Muscle of leg (tissue), 16 donors: ENCODE measurements at places on chromosomes 2 and 18. TPM values are rescaled to one million over a fixed set of nuclear protein-coding genes. Genes with fewer than 3 reads are reported as not detected.

Gene SERPINB10
- total RNA-seq, result 0.04 TPM

Gene FLACC1
- 2.3 TPM for total RNA-seq

Gene RUFY4
- 0.27 TPM for total RNA-seq

Gene MFSD2B
- 0.18 TPM for total RNA-seq

Gene DYNC2LI1
- 22.3 TPM for total RNA-seq

Gene REG3G
- total RNA-seq, result not detected

Gene ANKRD30BL
- total RNA-seq, result 0.22 TPM

- H3K27me3 ChIP-seq, result no peaks in the 10 kb centered on the region
- no peak overlapping the region for H3K4me3 ChIP-seq
- H3K27ac ChIP-seq, result no peak overlapping the region
- no peaks in the 10 kb centered on the region for H3K4me1 ChIP-seq
Measured at GRCh38 chr2:20706786-20707185, 39.8 kb downstream of the GDF7 start.

- H3K4me1 ChIP-seq, result peaks cover 6% of the 10 kb centered on the region
- H3K36me3 ChIP-seq, result no peaks in the 10 kb centered on the region
- no peak for DNase-seq
- no peak overlapping the region for H3K4me3 ChIP-seq
Measured at GRCh38 chr18:32425466-32425865, 45.2 kb downstream of the GAREM1 start.

DNA sequence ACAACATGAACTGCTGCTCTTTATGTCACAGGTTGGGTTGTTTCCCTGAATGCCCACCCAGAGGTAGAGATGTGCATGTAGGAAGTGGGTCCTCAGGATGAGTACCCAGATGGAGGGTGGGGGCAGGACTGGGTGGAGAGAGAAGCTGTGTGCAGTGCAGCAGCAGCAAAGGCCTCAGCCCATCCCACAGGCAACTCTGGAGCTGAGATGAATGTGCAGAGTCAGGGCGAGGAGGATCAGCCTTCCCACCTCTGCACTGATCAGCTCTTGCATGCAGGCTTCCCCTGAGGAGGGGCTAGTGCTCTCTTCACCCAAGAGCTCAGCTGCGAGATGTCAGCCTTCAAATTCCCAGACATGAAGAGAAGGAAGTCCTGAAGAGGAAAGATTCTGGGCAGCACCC, 326.2 kb upstream of the RAB6C start:
- no peak overlapping the region for H3K27ac ChIP-seq
- H3K4me3 ChIP-seq, result no peak overlapping the region
- H3K4me1 ChIP-seq, result no peaks in the 10 kb centered on the region

DNA sequence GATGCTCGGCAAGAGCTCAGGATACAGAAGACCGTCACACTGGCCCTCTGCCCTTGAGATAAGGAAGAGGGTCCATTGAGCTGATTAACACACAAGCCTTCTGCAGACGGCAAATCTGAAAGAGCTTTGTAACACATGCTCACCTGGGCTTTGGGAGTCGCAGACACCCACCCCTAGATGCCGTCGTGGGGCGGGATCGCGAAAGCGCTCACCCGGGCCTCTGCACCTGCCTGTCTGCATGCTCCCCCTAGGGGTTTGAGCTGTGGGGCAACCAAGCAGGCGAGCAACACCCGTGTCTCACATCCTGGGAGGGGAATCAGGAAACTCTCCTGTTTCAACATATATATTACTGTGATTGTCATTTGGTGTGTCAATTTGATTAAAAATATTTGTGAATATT, 99.8 kb upstream of the KCNH7 start:
- no peaks in the 10 kb centered on the region for H3K27me3 ChIP-seq
- H3K36me3 ChIP-seq, result no peaks in the 10 kb centered on the region
- no peaks in the 10 kb centered on the region for H3K4me1 ChIP-seq
- no peak for DNase-seq

DNA sequence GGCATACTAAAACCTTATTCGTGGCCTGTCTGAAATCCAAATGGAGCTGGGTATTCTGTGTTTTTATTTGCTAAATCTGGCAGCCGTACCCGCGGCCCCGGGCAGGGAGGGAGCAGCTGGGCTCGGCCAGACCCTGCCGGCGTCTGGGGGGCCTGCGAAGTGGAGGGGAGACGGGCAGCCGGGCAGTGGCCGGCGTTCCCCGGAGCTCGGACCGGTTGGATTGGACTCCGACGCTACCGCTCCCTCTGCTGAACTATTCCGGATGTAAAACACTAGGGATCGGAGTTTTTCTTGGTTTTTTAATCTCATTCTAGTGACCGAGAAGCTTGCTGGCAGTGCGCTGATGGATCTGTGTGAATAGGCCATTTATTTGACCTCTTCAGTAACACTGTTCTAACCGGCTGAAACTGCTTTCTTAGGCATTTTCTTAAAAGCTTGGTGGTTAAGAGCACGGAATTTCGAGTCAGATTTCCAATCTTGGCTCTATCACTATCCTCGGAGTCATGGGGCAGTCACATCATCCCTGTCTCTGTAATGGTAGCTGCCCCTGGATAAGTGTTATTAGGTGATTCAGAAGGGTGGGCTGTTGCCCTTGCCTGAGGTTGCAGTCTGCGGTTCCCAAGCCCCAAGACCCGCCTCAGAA, 694 bp downstream of the UNC50 start:
- H3K4me3 ChIP-seq, result peak overlapping the region; percentile 82
- H3K36me3 ChIP-seq, result peaks cover 33% of the 10 kb centered on the region
- DNase-seq, result peak; percentile 53
- H3K27ac ChIP-seq, result peak overlapping the region; percentile 90

DNA sequence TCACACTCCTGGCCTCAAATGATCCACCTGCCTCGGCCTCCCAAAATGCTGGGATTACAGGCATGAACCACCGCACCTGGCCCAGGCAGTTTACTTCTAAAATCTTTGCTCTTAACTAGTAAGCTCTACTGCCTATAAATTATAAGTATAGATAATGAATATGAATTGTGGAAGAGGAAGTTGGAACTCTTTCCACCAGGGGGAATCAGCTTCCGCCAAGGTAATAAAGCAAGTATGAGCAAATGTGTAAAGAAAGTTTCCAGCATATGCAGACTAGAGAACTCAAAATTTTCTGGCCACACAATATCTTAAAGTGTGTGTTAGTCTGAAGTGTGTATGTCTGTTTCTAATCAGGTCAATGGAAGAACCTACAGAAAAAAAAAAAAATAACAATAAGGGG, 68.1 kb downstream of the RMDN2 start:
- H3K36me3 ChIP-seq, result no peaks in the 10 kb centered on the region
- peak; percentile 16 for DNase-seq
- no peak overlapping the region for H3K4me3 ChIP-seq
- no peaks in the 10 kb centered on the region for H3K27me3 ChIP-seq
- no peaks in the 10 kb centered on the region for H3K4me1 ChIP-seq

DNA sequence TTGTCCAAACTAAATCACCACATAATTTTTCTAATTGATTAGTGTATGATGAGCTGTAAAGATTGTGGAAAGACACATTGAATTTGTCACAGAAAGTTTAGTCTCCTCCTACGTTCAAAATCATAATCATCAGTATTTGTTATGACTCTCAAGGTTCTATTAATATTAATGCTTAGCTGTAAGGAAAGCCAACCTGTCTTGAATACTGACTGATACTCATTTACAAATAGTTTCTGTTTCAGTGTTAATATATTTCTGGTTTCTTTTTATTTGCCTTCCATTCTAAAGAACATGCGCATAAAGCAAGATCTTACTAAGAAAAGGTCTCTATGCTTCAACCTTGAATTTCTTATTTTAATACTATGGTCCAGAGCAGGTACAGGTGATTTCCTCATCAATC, 55.1 kb downstream of the CPS1 start:
- H3K27me3 ChIP-seq, result no peaks in the 10 kb centered on the region
- no peak overlapping the region for H3K27ac ChIP-seq
- H3K4me3 ChIP-seq, result no peak overlapping the region
- no peak for DNase-seq

DNA sequence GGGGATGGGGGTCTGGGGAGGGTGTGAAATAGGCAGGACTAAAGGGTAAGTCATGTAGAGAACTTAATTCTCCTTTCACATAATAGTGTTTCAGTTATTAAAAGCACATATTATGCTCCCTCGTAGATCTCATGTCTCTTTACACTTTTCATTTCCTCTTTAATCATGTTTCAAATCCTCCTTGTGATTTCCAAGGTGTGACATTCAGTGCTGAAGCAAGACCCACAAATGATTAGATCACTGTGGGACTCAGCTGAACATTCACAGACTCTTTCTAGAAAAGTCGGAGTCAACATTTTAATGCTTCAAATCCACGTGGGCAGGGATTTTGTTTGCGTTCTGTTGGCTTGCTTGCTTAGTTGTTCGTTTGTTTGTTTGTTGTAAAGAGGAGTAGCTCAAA, 34.7 kb upstream of the CALCRL start:
- H3K27ac ChIP-seq, result no peak overlapping the region
- H3K4me1 ChIP-seq, result no peaks in the 10 kb centered on the region
- no peak for DNase-seq
- H3K36me3 ChIP-seq, result peaks cover 2% of the 10 kb centered on the region

DNA sequence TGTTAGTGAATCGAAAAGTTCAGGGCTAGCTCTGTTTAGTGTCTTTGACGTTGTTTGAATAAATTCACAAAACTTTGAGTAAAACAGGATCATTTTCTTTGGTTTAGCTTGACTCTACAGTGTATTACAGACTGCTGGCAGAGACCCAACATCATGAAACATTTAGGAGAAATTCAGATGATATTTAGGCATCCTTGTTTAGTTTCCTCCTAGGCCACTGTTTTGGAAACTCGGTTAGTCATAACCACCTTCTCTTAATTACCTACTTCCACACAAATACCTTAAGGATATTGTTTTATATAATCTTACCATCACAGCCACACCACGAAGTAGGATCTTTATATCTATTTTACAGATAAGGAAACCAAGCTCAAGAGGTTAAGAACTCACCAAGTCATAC, 7.8 kb downstream of the LIMS1 start:
- no peak overlapping the region for H3K4me3 ChIP-seq
- H3K27me3 ChIP-seq, result no peaks in the 10 kb centered on the region
- peak overlapping the region; percentile 78 for H3K27ac ChIP-seq

DNA sequence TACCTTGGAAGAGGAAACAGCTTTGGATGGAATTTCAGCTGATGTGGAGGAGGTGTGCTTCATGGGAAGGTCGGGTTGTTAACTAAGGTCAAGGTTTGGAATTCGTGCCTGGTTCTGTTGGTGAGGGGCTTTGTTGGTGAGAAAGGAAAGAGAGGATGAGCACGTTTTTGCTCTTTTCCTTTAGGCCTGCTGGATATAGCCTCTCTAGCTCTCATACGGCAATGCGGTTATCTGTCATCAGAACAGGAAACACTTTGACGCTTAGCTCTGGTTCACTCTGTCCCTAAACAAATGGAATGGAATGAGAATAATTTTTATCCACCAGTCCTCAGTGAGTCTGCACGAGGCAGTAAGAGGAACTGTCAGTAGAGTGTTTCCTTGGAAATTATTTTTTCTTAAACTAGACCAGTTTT, 169.7 kb upstream of the NOSTRIN start:
- H3K4me1 ChIP-seq, result peaks cover 15% of the 10 kb centered on the region
- H3K4me3 ChIP-seq, result no peak overlapping the region
- peak; percentile 59 for DNase-seq
- no peaks in the 10 kb centered on the region for H3K27me3 ChIP-seq
- peak overlapping the region; percentile 4 for H3K27ac ChIP-seq

DNA sequence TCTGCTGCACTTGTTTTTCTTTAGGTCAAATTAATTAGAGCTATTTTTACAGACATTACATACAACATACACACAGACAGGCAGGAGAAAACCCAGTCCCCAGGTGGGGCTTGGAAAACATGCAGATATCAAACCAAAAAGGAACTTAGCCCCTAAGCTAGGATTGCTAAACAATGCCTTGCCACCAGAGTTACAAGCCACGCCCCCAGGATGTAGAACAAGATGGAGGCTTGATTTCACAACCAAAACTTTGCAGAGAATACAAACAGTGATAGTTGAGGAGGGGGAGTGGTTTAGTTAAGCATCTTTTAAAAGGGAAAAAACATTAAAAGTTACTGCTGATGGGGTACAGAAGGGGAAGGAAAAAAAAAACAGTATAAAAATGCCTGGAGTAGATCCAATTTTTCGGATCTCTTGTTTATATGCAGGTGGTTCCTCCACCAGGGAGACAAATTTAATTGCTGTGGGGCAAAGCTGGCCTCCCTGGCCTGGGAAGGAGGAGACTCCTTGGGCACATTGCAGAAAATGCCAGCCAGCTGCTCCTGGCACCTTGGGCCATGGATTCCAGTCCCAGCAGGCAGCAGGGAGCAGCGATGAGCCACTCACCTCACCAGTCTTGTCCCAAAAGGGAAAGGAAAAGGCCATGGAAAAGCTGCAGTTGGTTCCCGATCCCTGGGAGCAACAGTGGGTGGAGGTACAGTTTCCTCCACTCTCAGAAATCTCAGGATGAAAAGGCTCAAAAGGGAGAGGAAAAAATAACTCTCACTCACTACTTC, 348.4 kb upstream of the REG3G start:
- no peaks in the 10 kb centered on the region for H3K36me3 ChIP-seq
- H3K27me3 ChIP-seq, result no peaks in the 10 kb centered on the region
- no peak overlapping the region for H3K4me3 ChIP-seq
- no peak overlapping the region for H3K27ac ChIP-seq

DNA sequence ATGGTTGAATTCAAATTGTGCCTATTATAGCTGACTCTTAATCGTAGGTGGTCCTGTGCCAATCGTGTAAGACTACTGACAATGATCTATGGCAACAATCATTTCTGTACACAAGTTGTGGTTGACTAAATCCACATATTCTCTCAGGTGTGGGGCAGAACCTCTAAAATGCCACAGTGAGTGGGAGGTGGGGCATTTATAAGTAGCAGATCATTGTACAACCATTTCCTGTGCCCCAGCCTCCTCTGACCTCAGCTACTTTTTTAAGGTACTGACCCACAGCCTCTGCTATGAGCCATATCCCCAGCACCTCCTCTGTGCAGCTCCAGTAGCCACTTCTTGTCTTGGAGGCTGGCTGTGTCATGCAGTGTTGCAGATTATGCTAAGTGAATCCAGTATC, 48.6 kb upstream of the RAPH1 start:
- H3K4me3 ChIP-seq, result no peak overlapping the region
- H3K27me3 ChIP-seq, result no peaks in the 10 kb centered on the region
- peak; percentile 42 for DNase-seq

DNA sequence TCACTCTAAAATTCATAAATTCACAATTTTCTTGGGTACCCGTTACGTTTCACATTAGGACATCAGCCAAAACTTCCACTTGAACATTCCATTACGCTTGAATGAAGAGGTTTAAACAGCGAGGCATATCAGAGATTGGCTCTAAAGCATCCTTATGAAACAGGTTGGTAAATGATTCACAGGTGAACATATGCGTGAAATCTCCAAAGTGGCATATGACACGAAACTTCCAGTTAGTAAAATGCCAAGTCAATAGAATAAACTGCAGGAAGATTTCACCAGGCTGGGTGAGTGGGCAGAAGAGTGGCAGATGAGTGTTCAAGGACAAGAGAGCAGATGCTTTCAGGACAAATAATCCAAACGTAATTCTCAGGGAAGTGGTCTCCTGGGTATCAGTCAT, 33.9 kb upstream of the GLS start:
- peaks cover 2% of the 10 kb centered on the region for H3K4me1 ChIP-seq
- no peak for DNase-seq
- H3K27ac ChIP-seq, result no peak overlapping the region
- no peak overlapping the region for H3K4me3 ChIP-seq

GRCh38 chr2:231563378-231563961, 29.2 kb upstream of the TEX44 start:
- peak; percentile 65 for DNase-seq
- H3K4me1 ChIP-seq, result no peaks in the 10 kb centered on the region
- H3K4me3 ChIP-seq, result no peak overlapping the region
- no peaks in the 10 kb centered on the region for H3K27me3 ChIP-seq
- H3K36me3 ChIP-seq, result no peaks in the 10 kb centered on the region

GRCh38 chr2:45390441-45390840, 220.6 kb downstream of the SRBD1 start:
- peak; percentile 78 for DNase-seq
- H3K27ac ChIP-seq, result peak overlapping the region; percentile 57
- peaks cover 9% of the 10 kb centered on the region for H3K4me1 ChIP-seq
- no peak overlapping the region for H3K4me3 ChIP-seq
- no peaks in the 10 kb centered on the region for H3K27me3 ChIP-seq
- no peaks in the 10 kb centered on the region for H3K36me3 ChIP-seq
